ENCODE measurements at places on chromosomes 7 and 10.

- peak; percentile 47 for DNase-seq
Observed at GRCh38 chr7:2403718-2404648, 572 bp downstream of the CHST12 start.

DNA sequence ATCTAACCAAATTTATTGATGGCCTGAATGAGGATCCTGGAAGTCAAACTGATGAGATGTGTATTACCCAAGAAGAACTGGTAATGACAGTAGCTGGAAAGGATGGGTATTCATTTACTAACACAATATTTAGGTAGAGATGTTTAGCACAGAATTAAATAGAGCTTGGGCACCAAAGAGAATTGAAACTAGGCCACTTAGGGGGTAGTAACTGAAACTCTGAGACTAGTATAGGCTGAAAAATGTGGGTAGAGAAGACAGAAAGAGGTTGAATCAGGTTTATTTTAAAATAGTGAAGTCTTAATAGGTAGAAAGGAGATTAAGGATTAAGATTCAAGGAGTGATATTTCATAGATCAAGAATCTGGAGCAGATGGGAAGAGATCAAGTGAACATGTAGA lies 155.8 kb downstream of the MLLT10 start:
- no peak for DNase-seq

GRCh38 chr7:74343281-74344131 lies 54.3 kb downstream of the CLIP2 start:
- DNase-seq, result no peak

DNA sequence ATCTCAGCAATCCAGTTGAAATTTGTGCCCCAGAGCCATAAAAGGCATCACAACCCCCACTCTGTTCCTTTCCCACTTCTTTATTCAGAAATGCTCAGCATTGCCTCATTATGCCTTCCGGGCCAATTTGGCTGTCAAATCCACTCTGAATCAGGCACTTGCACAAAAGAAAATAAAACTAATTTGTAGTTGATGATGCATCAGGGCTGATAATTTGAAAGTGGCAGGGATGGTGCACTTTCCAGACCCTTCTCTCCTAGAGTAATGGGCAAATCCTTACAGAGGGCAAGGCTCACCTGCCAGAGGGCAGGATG lies 147.9 kb upstream of the PDE1C start:
- DNase-seq, result no peak

- DNase-seq, result no peak
Observed at GRCh38 chr7:17056491-17057142, 174.8 kb upstream of the AGR3 start.

DNA sequence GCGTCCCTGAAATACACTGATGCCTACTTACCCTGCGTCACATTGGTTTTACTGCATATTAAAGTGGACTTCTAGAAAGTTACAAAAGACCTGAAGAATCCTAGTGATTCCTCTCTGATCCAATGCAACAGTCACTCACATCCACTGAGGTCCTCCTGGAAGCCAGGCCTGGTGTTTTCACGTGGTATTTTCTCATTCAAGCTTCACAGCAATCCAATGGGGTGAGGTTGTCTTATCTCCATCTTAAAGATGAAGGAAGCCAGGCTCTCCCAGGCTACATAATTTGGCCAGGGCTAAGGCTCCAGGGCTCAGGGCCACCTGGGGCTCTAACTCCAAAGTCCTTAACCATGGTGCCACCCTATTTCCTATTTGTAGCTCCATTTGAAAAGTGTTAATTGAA lies 126.3 kb upstream of the SFMBT2 start:
- DNase-seq, result no peak

DNA sequence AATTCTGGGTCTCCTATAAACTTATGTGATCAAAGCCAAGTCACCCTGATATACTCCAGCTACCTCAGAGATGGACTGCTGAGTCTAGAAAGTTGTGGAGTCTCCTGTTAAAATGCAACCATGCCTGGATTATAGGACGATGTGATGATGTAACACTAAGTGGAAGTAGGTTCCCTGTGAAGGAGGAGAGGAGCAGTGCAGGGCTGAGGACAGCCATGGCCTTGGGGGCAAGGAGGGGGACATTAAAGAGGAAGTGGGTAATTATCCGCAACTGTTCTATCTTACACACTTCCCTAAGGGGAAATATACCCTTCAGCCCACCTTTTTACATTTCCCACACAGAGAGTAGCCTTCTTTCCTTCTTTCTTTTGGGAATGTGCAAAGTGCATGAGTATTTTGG lies 63.8 kb downstream of the MTPN start:
- no peak for DNase-seq

- DNase-seq, result no peak
Observed at GRCh38 chr7:112206991-112207592, 597 bp downstream of the ZNF277 start.

GRCh38 chr7:37439653-37440026 lies 9.0 kb downstream of the ELMO1 start:
- DNase-seq, result no peak

- DNase-seq, result no peak
Observed at GRCh38 chr10:92264249-92264648, 26.6 kb downstream of the CPEB3 start.

- no peak for DNase-seq
Observed at GRCh38 chr7:142771353-142771723, 568 bp downstream of the PRSS2 start.

DNA sequence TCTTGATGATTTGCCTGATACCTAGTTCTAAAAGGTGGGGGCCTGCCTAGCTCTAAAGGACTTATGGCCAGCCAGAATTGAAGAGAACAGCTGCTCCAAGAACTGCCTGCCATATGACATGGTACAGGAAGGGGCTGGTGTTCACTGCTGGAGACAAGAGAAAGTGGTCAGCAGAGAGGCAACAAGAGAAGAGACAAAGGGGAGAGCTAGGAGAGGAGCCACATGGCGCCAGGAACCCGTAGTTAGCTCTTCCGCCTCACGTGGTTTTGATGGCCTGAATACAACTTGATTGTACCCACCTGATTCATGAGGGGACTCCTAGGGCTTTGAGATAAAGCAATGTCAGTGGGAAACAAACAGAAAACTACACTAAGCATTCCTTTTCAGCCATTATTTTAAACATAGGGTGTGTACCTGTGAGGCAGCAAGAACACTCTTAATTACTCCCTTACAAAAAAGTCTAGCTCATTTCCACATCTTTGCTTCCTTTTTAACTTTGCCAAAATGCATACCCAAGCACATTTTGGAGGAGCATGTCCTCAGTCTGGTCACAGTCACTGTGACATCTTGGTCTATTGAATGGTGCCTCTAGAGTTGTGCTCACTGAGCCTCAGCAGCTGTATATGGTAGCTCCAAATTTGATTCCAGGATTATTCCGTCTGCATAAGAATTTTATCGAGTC lies 71.6 kb downstream of the CCDC71L start:
- no peak for DNase-seq

- no peak for DNase-seq
Observed at GRCh38 chr10:71467569-71468362, 71.0 kb downstream of the CDH23 start.

- no peak for DNase-seq
Observed at GRCh38 chr10:31549896-31550295, 230.9 kb downstream of the ZEB1 start.

DNA sequence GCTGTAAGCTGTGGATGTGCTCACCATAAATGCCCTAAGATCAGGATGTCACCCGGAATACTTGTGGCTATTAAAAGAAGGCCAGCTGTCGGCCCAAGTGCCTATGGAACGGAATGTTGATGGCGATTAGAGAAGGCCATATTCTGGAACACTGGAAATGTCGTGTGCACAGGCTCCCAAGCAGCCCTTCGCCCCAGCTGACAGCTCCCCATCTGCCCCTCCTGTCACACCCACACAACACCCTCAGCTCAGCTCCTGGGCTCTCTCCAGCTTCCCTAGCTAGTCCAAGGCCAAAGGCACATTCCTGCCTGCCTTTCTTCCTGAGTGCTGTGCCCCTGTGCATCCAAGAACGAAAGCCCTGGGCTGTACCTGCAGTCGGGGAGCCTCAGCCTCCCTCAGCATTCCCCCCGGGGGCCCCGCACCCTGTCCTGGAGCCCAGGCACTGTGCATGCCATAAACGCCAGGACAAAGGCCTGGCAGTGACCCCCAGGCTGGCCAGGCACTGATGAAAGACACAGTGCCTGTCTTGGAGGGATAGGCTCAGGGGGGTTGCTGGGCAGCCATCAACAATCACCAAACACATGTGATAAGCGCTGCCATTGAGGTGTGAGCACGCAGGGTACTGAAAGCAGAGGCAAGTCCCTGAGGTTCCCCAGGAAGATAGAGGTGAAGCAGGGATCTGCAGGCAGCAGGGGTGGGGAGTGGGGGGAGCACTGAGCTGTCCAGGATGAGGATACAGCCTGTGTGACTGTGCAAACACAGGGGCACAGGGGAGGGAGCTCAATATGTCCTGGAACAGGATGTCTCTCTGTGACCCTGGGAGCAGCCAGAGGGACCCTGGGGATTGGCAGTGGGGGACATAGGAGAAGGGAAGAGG lies 3.7 kb upstream of the LDB3 start:
- DNase-seq, result no peak

DNA sequence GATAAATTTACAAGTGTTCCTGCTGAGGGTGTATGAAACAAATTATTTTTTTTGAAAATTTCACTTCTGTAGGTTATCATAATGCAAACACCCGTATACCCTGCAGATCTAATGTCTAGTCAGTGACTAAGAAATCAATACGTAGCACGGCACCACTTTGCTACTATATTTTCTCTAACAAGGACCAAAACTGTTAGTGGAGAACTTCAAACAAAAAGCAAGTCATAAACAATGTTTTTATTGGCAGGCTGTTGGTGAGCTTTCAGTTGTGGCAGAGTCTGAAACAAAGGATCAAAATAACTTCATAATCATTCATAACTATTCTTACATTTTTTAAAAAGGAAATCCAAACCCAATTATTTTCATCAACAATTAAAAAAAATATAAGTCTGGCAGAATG lies 11.8 kb downstream of the SEM1 start:
- DNase-seq, result no peak

- no peak for DNase-seq
Observed at GRCh38 chr10:112898540-112899390, 51.3 kb upstream of the TCF7L2 start.

DNA sequence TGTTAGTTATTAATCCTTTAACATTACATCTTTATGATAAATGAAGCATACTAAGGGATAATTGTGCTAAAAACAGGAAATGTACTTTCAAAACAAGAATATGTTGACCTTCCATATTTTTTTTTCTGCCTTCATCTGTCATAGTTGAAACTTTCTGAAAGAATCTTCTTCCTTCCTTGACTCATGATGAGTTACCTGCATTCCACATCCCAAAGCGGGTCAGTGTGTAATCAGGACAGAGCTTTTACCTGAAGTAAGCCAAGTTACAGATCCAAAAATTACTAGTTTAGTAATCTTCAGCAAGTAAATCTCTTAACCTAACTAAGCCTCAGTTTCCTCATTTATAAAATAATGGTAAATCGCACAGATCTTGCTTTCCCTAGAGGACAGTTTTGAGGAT lies 13.4 kb upstream of the ARL4A start:
- no peak for DNase-seq

Measured in C1 segment of cervical spinal cord (tissue), 14 donors.